ENCODE measurements at places on chromosomes 6 and 20. TPM values are rescaled to one million over a fixed set of nuclear protein-coding genes. Genes with fewer than 3 reads are reported as not detected.

DNA sequence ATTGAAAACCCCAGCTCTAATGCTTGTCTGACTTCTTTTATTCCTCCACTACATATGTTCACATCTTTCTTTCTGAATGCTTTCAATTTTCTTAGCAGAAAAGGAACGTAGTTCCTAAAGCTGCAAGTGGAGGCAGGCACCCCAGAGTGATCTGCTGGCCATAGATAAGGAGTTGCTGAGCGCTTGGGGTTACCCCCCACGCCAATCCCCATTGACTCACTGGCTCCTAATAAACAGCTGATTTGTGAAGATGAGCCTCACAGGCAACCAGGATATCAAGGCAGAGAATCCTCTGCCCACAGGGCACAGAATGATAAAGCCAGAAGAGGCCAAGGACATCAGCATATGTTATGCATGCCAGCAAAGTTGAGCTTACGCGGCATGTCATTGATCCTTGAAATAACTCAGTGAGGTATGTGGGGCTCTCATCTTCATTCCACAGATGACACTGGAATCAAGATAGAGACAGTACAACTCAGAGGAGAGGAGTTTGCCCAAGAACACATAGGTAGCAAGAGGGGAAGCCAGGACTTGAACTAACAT is 129.1 kb upstream of the PTPRT start:
- no peak for DNase-seq

DNA sequence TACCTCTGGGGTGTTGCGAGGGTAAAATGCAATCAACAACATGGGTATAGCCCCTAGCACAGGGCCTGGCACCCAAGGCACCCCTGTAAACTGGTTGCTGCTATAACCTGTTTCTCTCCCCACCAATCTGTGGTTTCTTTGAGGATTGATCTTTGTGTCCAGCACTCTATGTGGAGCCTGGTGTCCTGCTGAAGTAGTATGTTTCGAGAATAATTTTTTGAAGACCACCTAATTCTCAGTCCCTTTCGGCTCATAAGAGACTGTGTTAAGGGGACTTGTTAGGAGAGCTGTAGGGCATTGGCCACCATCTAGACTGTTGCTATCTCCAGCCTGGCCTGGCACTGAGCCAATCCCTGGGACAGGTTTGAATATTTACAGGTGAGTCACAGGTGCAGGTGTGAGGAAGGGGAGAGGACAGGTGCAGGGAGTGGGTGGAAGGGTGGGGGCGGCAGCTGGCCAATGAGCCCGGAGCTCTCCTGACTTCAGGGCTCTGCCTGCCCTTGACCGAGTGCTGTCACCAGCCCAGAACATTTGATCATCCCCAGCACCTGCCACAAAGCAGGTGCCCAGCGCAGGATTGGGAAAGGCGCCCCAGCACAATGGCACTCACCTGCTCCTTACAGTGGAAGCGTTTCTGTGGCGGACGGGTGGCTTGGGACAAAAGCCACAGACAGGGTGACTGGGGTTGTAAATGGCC is 8.1 kb upstream of the C20orf144 start:
- DNase-seq, result no peak

GRCh38 chr6:75834447-75834846 is 85.4 kb downstream of the MYO6 start:
- no peak for DNase-seq

GRCh38 chr20:38181207-38181801 is 16.2 kb upstream of the TGM2 start:
- no peak for DNase-seq

- DNase-seq, result peak; percentile 42
Observed at GRCh38 chr20:38094373-38094891, 60.9 kb downstream of the RPRD1B start.

DNA sequence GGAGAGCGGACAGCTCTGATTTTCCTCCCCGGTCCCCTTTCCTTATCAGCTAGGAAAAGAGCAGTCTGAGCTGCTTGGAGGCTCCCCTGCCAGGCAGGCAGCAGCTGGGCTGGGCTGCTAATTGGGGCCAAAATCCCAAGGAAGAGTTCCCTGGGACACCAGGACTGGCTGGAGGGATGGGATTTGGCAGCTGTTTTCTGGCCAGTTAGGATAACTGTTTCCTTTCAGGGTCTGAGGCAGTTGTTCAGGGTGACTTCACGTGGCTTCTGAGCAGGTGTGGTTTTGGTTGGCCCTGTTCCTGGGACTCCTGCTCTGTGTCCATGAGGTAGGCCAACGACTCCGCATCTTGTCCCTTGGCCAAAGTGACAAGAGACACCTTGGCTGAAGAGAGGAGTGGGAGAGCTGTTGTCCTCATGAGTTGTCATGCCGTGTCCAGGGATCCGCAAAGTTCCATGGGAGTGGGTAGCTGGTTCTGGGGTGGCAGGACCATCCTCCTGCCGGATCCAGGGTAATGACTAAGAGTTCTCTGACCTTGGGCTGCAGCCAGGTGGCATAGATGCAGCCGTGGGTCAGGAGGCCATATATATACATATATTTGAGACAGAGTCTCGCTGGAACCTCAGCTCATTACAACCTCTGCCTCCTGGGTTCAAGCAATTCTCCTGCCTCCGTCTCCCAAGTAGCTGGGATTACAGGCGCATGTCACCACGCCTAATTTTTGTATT is 21.2 kb downstream of the MRPS18A start:
- peak; percentile 35 for DNase-seq

IP6K3 gene
- total RNA-seq, result 352 TPM

HSPA1L gene
- 4.4 TPM for total RNA-seq

XKR7 gene
- not detected for total RNA-seq
